Naive thymus-derived CD8-positive, alpha-beta T cell (primary cell): ENCODE measurements at places on chromosomes 4 and X.

- no peak for DNase-seq
Measured at GRCh38 chrX:9542761-9543111, 77.9 kb downstream of the TBL1X start.

GRCh38 chr4:69214716-69215115 lies at the start of gene UGT2B11:
TSS of gene UGT2B11 (minus strand) at chr4:69214748. CDS start at chr4:69214722, 26 bp downstream.
- DNase-seq = no peak

GRCh38 chr4:73575660-73576059 lies 44.6 kb downstream of the RASSF6 start:
- no peak for DNase-seq

- no peak for DNase-seq
Measured at GRCh38 chr4:111562826-111563225, 582.4 kb upstream of the FAM241A start.

DNA sequence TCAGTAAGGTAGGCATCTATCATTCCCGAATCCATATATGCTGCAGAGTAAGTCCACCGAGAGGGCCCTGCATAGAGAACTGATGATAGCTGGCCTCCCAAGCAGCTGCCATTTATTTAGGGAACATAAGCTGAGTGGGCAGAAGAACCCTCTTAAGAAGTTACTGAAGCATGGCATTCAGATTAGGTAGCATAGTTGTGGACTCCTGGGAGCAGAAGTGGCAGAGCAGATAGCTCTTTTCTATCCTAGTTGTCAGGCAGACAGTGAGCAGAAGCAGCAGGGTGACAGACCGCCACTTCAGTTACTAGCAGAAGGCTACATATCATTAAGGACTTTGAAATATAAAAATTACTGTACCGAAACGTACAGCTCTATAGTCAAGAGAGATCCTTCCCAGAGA lies 454.7 kb downstream of the PPP4R3C start:
- no peak for DNase-seq

DNA sequence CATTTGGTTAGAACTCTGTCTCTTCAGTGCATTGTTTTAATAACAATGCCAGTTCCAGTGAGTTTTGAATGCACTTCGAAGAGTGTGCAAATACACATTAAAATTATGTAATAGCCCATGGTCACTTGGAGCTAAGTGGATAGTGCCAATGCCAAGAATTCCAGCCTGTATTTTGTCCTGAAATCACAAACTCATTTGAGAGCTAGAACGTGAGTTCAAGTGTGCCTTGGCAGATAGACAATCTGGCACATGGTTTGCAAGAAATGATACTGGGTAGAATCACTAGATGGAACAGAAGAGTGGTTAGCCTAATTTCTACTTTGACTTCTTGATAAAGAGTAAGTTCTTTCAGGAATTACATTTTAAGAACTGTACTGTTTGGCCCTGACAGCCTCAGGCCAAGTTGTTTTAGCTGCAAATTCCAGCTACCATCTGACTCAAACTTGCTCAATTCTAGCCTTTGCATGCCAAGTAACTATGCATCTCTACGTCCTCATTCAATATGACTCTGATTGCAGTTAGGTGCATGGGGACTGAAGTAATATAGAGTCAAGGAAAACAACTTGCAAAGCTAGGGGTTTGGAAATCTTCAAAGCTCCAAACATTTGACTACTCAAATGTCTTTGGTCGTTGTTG lies 131.9 kb upstream of the SMIM31 start:
- DNase-seq = no peak

GRCh38 chr4:11470438-11471045 lies 41.8 kb upstream of the HS3ST1 start:
- DNase-seq = no peak

DNA sequence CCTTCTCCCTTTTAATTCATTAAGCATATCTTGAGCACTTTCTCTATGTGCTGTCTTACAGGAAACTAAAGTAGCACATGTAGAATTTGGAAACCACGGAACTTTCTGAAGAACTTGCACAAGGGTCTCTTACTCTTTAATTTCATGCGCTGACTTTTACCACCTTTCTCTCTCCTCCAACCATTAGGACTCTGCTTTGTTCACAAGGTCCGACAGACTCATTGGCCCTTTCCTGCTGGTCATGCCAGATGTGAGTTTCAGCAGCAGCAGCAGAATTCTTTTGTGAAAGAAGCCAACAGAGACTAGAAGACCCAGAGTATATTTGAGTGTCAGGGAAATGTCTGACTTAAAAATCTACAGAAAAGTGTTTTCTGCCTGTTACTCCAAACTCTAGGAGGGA lies 207.1 kb downstream of the GUCY2F start:
- DNase-seq = no peak

DNA sequence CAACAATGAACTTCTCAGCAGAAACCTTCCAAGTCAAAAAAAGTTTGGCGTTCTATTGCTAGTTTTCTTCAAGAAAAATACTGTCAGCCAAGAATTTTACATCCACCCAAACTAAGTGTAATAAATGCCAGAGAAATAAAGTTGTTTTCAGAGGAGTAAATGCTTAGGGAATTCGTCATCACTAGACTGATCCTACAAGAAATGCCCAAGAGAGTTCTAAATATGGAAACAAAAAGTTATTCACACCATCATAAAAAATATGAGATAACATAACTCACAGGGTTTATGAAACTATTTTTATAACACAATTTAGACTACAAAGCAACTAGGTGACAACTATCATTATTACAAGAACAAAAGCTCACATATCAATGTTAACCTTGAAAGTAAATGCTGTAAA lies 259.5 kb upstream of the GABRA2 start:
- no peak for DNase-seq

- no peak for DNase-seq
Measured at GRCh38 chr4:6116696-6117285, 83.6 kb downstream of the JAKMIP1 start.

DNA sequence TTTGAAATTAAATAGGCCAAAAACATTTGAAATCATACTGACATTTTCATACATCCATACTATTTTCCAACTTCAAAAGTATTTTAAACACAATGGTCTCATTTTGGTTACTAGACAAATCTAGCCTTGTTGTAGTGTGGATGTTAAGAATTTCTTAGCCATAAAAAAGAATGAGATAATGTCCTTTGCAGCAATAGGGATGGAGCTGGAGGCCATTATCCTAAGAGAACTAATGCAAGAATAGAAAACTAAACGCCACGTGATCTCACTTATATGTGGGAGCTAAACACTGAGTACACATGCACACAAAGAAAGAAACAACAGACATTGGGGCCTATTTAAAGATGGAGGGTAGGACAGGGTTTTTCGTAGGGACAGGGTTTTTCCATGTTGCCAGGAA lies 153.8 kb downstream of the CCSER1 start:
- DNase-seq = no peak

DNA sequence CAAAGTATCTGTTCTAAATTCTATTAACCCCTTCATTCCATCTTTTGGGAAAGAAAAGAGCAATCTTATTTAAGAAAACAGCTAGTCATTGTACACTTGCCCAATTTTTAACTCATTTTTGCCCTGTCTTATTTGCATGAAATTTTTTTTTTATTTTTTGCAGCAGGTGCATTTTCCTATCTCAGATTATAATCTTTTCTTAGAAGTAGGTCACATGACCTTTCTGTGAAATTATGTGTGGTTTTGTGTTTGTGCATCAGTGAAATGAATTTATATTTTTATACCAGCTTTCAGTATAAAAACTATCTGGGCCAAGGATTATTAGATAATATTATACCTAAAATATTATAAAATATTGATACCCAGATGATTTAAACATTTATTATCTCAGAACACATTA lies 145.6 kb downstream of the INPP4B start:
- DNase-seq = no peak

DNA sequence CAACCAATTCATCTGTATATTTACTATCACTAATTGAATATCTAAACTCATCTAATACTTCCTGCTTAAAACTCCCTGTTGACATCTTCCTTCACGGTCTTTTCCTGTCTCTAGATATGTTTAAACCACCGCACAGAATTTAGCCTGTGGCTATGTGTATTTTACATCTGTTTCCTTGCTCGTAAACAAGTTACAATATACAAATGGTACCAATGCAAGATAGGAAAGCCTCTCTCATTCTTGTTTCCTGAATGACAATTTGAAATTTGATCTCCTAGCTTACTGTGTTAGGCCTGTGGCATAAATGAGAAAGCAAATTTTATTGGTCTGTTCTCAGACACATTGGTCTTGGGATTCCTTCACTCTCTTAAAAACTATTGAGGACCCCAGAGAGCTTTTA lies 89.7 kb upstream of the PCDH7 start:
- DNase-seq = no peak
